ENCODE measurements at places on chromosomes 4 and X.
A peak's percentile ranks its signal among the peaks of the same experiment; 100 is the strongest.

GRCh38 chr4:143140696-143141095 is 44.0 kb upstream of the USP38 start:
- no peak for DNase-seq

GRCh38 chrX:94600077-94600476 is 926.1 kb downstream of the FAM133A start:
- DNase-seq, result no peak

DNA sequence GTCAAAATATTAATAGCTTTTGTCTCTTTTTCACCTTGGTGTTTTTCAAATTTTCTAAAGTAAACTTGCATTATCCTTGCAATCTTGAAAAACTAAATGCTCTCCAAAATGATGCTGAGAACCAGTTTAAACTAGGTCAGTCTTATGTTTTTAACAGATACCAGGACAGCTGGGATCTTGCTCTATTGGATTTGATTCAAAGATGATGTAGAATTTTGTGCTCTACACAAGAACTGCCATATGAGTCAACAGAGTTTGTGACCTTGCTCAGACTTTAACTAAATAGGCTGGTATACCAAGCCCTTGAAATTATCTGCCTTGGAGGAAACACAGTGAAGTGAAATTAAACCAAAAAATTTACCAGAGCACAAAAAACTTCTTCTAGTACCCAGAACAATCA is 991.1 kb downstream of the STPG2 start:
- no peak for DNase-seq

DNA sequence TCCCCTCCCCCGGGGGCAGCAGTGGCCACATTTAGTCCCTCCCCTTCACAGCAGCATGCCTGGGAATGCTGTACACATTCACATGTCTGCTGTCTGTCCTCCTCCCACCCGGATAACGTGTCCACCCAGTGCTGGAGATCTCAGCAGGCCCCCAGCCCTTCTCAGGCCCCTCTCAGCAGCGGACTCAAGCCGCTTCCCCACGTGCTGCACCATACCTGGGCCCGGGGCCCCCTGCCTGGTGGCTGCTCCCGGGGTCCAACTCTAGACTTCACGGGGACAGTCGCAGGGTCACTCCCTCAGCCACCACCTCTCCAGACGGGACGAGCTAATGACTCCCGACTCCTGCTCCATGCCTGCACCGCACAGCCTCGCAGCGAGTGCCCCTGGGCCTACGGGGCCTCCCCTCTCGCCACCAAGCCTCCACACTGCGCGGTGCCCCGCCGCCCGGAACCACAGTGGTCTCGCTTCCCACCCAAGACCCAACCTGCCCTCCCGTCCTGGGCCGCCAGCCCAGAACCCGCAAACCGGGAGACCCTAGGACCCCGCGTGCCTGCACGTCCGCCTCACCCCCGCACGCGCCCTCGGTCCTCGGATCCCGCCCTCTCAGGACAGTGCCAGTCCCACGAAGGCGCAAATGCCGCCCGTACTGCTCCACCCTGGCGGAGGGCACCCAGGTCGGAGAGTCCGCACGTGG is 1.3 kb upstream of the PCGF3 start:
- no peak for DNase-seq

- no peak for DNase-seq
These were observed 118.0 kb upstream of the GLRA2 start for GRCh38 chrX:14411326-14411725.

GRCh38 chr4:106796876-106797275 is 239.2 kb downstream of the DKK2 start:
- DNase-seq, result no peak

GRCh38 chrX:39497702-39498265 is 600.0 kb downstream of the BCOR start:
- no peak for DNase-seq

GRCh38 chr4:182367153-182367552 is 124.0 kb downstream of the TENM3 start:
- DNase-seq, result no peak

DNA sequence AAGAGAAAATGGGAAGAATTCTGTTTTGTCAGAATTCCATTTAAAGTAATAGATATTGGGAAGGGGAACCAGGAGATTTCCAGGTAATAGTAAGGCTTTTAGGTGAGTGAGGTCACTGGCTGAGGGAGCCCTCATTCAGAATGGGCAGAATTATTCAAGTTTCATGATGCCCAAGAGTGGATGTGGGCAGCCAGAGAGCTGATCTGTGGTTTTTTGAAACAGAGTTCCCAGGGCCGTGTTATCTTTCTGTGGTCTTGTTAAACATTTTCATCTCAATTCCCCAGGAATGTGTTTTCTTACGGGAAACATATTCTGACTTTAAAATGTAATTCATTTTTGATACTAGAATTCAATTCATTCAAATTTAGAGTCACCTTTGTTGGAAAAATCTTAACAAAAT is 182.0 kb upstream of the AADAT start:
- no peak for DNase-seq

DNA sequence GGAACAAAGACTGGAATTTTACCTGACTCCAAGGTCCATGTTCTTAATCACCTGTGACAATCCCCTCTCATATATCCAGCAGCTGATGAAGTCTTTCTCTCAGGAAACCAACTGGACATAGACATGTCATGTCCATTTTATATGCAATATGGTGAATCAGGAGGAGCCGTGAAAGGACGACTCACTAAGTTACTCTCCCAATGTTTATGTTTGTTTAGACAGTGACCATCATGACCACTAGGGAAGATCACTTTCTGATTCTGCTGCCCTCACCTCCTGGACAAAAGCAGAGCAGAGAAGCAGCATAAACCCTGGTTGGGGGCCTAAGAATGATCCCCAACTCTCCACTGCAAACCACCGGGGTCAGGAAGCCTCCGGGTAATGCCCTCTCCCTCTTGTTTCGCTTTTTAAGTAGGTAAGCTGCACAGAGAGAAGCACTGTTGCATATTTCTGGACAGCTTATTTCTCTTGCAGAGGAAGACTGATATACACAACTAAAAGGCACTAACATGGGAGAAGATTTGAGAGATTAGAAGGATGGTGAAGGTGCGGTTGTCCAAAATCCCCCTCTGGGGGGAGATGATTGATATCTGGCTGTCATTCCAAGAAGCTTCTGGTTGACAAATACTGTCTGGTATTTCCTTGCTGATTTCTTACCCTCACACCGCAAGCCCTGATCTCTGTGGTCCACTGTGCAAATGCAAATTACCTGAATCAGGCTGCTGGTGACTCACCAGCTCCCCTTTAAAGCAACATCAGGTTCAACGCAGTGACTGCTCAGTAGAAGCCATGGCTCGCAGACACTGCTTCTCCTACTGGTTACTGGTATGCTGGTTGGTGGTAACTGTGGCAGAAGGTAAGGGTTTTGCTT is at the start of gene ODAPH:
Gene ODAPH (plus strand): TSS at position 773 of the 871 bp plus-strand sequence. CDS start 17 bp downstream, at position 790.
- DNase-seq, result no peak

DNA sequence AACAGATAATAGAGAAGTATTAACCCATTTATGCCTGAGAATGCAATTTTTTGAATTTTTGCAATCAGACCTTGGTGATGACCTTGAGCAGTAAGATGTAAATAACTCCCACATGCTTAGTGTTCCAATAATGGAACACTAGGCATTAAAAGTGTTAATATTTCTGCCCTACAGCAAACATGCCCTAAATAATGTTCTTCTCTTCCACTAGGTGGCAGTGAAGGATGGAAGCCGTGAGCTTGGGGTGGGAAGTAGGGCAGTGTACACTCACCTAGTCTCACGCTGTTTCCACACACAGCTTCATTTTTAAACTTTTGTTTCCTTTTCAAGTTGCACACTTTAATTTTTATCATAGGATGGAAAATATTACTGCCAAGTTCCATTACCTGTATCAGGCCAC is 613.1 kb upstream of the HS3ST1 start:
- DNase-seq, result no peak

GRCh38 chrX:133670383-133670782 is 255.1 kb upstream of the GPC4 start:
- peak; percentile 41 for DNase-seq

GRCh38 chr4:133464311-133464710 is 315.2 kb downstream of the PCDH10 start:
- DNase-seq, result no peak

DNA sequence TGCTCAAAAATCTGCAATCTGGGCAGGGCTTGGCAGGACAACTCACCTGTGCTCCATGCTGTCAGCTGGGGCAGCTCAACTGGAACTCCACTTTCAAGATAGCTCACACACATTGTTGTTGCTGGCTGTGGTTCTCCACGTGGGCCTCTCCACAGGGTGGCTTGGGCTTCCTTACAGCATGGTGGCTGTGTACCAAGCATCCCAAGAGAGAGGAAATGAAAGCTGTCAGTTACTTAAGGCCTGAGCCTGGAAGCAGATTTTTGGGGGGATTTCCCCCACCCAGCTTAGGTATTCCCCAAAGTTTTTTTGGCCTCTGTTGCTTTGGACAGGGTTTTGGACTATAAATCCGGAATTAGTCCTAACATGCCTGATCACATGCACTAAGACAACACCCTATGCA is 81.0 kb downstream of the BCOR start:
- DNase-seq, result no peak

GRCh38 chr4:10733481-10734062 is 49.0 kb upstream of the CLNK start:
- no peak for DNase-seq

- no peak for DNase-seq
These were observed 119.1 kb downstream of the RTL9 start for GRCh38 chrX:110477593-110478228.

GRCh38 chrX:43939187-43939926 is 33.8 kb downstream of the NDP start:
- no peak for DNase-seq

DNA sequence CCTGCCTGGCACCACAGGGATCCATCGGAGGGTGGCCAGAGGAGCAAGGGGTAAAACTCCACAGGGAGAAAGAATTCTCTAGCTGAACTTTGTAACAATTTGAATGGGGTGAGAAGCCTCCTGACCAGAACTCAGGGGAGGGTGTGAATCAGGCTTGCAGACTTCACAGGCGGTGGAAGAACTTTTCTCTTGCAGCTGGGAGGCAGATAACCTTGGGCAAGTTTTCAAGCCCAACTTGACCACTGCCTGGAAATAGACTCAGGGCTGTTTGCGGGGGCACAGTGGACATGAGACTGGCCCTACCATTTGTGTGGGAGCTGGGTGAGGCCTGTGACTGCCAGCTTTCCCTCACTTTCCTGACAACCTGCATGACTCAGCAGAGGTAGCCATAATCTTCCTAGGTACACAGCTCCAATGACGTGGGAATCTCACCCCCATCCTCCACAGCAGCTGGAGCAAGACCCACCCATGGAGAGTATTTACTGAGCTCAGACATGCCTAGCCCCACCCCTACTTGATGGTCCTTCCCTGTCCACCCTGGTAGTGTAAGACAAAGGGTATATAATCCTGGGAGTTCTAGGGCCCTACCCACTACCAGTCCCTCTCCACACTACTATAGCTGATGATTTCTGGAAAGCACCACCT is 210.0 kb upstream of the AGTR2 start:
- DNase-seq, result peak; percentile 54

- no peak for DNase-seq
These were observed 31.8 kb downstream of the OCIAD1 start for GRCh38 chr4:48862661-48863060.

- no peak for DNase-seq
These were observed 49.7 kb downstream of the TMPRSS11F start for GRCh38 chr4:68079928-68080327.

GRCh38 chr4:84699001-84699671 is 116.2 kb downstream of the CDS1 start:
- DNase-seq, result no peak

DNA sequence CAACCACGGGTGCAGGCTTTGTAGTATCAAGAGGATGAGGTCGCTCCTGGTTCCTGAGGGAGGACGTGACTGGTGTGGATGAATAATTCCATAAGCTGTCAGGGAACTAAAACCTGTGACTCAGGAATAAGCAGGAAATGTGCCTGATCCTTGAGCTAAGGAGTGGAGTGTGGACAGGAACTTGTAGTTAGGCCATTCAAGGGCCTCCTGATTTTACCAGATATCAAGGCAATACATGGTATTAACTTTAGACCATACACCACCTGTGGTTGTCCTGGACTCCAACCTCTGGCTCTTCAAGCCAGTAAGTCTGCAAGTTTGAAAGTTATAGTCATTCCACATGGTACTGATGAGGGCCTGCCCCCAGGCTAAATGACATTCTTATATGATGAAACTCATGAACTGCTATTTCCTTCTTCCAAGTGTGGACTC is 12.1 kb upstream of the ING2 start:
- no peak for DNase-seq

GRCh38 chr4:79292008-79292407 is 33.9 kb downstream of the NAA11 start:
- DNase-seq, result no peak

DNA sequence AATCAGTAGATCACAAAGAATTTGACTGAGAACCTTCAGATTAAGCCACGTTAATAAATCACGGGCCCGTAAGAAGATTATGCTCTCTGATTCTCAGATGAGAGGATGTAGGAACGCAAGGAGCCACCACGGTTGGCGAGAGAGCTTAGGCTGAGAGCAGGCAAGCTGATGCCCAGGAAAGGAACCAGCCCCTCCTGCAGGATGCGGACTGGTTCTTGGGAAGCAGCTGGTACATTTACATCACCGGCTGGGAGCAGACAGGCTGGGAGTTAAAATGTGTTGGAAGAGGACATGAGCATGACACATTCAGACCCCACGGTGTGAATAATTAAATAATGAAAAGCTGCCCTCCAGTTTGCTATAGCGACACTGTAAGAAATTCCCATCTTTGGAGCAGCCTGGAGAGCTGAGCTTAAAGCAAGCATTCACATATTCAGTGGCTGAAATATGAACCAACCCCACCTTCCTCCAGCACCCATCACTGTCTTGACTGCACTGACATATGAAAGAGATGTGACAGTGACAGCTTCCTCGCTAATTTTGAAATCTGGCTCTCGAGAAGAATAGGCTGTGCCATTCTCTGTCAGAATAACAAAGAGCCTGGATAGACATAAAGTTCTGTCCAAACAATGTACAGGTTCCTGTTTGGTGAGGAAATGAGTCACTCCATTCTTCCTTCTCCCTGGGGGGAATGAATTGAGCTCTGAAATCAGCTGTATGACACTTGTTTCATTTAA is 33.1 kb downstream of the LNX1 start:
- peak; percentile 70 for DNase-seq

DNA sequence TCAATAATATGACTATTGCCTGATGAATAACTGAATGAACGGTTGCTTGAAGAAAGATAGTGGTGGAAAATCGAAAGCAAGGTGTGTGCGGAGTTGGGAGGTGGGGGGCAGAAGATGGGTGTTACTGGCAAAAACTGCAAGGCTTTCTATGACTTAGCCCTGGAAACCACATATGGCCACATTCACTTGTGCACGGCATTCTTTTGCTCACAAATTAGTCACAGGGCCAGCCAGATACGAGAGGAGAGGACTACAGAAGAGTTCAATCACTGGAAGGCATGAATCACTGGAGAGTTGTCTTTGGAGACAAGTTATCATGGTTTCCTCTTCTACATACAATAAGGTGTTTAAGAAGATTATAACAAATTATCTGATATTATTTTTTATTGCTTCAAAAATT is 626.5 kb upstream of the CPEB2 start:
- DNase-seq, result no peak

DNA sequence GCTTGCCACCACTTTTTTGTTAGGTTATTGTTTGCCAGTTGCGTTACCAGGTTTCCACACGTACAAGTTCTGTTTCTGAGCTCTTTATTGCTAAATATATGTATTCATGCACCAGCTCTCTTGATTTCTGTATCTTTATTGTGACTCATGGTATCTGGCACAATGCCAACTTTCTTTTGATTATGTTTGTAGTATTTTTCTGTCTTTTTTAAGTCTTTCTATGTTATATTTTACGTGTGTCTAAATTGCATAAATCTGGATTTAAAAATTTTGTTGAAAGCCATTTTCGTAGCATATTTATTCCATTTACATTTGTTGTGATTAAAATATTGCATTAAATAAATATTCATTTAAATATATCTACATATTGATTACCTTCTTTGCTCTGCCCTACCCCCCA is 73.8 kb downstream of the KDM6A start:
- DNase-seq, result no peak

Measured in NCI-H345 (cell line).